ENCODE measurements at places on chromosomes 11 and 22.
A peak's percentile ranks its signal among the peaks of the same experiment; 100 is the strongest.

DNA sequence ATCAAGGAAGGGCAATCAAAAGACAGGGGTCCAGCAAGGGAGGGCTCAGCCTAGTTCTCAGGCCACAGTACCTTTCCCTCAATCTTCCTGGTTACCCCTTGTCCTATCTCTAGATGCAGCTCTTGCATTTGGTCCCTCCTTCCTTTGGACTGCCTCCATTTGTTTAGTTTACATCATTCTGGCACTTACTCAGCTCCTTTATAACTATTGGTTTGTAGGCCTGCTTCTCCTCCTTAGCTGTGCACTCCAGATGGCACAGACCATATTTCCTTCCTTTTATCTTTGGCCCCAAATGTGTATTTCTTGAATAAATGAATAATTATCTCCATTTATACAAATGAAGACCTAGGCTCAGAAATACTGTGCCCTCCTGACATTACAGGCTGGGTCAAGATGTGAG is 92.3 kb upstream of the AMOTL1 start:
- DNase-seq: no peak

- no peak for DNase-seq
Observed at GRCh38 chr11:12319461-12319951, 57.9 kb upstream of the PARVA start.

DNA sequence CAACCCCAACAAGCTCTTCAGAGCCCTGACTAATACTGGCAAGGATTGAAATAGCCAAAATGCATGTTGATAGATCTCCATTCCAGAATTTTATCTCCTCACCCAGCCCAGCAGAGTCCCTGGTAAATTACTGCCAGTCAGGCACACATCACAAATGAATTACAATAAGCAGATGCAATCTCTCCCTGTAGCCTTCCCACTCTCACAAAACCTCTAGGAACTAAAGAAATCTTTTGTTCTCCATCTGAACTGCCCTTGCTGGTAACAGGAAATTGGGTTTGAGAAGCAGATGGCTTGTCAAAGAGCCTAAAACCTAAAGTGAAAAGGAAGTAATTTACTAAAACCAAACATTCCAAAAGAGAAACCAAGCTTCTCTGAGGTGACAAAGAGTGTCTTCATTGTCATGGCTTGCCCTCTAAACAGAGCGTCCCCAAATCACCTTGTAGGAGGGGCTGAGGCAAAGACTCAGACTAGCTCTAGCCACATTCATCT is 59.5 kb downstream of the FAM168A start:
- no peak for DNase-seq

DNA sequence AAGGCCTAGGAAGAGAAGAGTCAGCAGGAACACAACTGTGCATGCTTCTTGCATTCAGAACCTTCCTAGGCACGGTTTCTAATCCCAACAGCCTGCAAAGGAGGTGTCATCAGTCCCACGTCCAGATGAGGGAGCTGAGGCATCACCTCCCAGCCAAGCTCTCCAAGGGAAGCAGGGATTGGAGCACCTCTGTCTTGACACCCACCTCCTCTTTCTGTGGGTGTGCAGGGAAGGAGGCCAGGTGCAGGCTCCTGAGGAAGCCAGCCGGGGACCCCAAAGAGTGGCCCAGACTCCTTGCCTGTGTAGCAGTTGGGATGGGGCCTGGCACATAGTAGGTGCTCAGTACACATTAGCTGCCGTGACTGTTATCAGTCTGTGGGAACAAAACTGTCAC is 2.0 kb downstream of the PNPLA5 start:
- no peak for DNase-seq

GRCh38 chr11:57097149-57097548 is 84.6 kb upstream of the LRRC55 start:
- DNase-seq: no peak

DNA sequence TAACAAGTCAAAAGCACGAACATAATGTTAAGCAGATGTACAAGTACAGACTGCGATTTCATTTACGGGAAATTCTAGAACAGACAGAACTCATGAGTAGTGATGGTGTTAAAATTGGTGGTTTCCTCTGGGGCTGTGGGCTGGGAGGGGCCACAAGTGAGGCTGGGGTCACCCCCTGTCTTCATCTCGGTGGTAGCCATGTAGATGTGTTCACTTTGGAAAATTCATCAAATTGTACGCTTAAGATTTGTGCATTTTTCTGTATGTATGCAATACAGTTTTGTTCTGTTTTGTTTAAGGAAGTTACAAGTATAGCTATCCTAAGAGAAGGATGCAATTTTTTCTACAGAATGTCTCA is 504 bp upstream of the ASCC2 start:
- no peak for DNase-seq

- DNase-seq: peak; percentile 19
Observed at GRCh38 chr11:38461751-38462150, 1863.7 kb upstream of the RAG2 start.

DNA sequence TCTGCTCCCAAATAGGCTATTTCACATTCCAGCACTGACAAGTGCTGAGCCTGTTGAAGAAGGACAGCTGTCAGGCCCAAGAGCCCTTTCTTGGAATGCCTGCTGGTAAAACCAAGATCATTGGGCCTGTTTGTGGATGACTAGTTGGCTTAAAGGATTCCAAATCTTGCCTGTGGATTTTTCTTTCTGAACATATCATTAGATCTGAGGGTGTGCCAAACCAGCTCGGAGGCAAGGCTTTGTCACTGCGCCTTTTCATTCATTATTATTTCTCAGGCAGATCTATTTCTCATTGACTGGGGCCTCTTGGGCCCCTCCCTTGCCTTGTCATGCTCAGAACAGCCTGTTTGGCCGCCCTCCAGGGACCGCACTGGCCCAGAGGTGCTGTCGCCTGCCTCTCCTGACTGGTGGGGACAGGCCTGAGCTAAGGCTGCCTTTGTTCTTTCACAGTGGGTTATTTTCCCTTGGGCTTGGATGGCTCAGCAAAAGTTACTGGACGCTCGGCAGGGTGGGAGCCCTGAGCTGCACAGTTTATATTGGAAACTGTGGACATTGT is 222.7 kb upstream of the SESN3 start:
- peak; percentile 54 for DNase-seq

- no peak for DNase-seq
Observed at GRCh38 chr22:42769574-42770447, 49.1 kb upstream of the A4GALT start.

GRCh38 chr11:2222451-2222850 is 47.9 kb downstream of the ASCL2 start:
- DNase-seq: no peak

DNA sequence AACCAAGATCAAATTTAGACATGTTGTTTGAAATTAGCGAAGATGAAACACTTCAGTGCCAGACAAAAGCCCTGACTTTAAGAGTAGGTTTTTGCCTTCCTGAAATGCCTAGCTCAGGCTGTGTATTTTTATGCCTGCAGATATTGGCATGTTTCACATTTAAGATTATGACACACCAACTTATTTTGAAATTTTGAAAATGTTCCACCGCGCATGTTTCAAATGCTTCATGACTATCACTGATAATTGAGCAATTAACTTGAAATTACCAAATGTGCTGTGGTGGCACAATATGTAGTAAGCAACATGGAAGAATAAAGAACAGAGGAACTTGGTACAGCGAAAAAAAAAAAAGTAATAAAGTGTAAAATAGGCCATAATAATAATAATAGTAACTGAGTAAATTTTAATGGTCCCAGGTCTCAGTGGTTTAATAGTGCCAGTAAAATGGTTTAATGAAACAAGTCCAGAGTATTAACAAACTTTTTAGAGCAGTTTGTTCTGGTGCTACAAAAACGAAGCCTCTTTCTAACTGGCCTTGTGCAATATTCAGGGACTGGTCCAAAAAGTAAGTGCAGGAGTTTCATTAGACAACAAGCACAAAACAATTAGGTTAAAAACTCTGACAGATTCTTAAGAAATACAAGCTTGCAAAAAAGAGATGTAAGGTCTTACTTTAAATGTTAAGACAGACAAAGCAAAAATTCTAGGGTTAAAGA is 112.5 kb upstream of the SOX6 start:
- no peak for DNase-seq

DNA sequence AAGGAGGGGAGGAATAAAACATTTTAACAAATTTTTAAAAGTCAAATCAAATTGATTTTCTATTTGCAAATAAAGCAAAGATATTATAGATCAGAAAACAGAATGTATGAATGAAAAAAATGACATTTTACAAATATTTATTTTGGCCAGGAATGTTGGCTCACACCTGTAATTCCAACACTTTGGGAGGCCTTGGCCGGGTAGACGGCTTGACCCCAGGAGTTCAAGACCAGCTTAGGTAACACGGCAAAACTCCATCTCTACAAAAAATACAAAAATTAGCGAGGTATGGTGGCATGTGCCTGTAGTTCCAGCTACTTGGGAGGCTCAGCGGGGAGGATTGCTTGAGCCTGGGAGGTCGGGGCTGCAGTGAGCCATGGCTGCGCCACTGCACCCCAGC is 18.2 kb downstream of the THAP12 start:
- DNase-seq: no peak

- no peak for DNase-seq
Observed at GRCh38 chr11:32563600-32563959, 20.1 kb upstream of the EIF3M start.

DNA sequence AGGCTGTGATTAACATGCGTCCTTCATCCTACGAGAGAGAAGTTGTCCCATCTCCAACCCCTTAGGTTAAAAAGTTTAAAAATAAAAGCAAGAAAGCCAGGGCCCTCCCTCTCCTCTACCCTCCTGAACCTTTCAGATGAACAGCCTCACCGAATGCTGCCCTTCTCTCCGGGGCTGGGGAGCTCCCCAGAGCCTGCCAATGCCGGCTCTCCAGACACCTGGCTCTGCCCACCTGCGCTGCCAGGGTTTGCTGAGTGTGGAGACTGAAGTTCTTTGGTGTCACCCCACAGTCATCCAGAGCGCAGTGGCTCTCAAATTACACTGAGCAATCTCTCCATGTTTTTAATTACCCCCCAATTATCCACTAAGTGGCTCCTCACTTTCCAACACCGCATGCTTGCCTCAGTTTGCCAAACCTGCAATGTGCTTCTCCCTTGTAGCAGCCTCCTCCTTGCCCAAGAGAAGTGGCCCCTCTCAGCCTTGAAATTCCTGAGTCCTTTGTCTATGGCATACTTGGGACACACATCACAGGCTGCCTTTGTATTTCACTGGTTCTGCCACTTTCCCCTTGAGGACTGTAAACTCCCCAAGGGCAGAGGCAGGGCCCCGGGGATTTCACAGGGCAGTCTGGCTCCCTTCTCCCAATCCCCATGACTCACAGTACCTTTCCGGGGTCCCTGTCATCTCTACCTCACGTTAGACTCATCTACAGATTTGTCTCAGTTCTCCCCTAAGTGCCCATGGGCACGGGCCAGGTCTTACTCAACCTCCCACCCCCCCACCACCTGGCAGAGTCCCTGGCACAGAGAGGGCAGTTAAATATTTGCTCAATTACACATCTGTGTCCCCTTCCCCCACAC is 2.0 kb downstream of the MYH9 start:
- DNase-seq: no peak

DNA sequence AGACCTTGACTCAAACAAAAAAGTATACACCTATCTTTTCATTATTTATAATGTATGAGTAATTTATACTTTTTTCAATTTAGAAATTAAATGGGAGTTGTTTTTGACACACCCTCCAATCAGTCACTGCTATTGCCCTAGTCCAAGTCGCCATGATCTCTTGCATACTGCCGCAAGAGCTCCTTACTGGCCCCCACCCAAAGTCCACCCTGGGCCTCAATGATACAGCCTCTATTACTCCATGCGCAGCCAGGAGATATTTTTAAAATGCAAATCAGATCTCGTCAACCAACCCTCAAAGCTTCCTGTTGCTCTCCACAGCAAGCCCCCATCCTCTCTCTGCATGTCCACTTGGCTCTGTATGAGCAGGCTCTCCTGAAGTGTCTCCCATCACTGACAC is 12.8 kb upstream of the LMO1 start:
- no peak for DNase-seq

GRCh38 chr11:131666617-131667016 is 296.2 kb downstream of the NTM start:
- no peak for DNase-seq

- no peak for DNase-seq
Observed at GRCh38 chr11:67668192-67668551, 6.3 kb downstream of the ALDH3B2 start.

- no peak for DNase-seq
Observed at GRCh38 chr11:78753297-78753696, 178.6 kb upstream of the NARS2 start.

DNA sequence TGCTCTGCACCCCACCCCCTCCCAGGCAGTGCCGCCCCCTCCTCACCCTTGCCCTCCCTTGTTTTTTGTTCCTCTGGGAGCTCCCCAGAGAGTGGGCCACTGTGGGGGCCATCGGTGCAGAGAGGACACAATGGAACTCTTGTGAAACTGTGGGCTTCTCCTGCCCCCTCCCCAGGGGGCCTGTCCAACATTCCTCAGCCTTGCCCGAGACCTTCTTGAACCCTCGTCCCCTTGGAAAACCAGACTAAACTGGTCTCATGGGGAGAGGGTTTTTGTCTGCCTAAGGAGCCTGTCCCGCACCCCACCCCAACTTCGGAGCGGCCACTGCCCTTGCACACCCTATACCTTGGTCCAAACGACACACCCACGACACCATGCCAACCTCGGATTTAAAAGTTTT is 72.2 kb downstream of the TSPAN18 start:
- peak; percentile 31 for DNase-seq

DNA sequence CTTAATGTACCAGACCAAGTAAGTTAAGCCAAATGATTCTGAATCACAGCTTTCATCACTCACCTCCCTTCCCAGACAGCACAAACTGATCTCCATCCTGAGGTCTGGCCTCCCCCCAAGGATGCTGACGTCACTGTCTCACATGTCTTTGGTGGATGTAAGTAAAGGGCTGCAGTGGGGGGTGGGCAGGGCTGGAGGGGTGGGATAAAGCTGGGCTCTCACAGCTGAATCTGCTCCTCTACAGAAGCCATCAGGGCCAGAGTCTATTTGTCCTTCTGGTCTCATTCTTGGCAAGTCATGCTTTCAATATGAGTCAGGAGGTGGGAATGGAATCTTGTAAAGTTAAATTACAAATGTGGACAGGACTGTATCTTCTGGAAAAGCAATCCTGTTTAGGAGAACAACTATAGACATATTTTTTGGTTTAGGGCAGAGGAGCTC is 32.7 kb downstream of the P4HA3 start:
- DNase-seq: peak; percentile 80

DNA sequence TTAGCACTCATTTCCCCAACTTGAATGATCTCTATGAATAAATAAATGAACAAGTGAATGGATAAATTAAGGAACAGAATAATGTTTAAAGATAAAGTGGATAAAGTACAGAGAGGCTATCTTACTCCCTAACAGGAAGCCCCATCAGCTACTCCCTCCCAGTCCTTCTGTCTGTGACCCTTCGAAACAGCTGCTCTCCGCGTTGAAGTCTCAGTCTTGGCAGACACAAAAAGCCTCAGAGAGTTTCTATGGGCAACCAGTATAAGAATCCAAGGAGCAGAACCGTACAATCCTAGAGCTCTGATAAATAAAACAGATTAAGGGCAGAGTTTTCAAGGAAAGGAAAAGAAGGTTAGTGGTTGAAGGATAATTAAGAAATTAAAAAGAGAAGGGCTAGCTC is 35.0 kb downstream of the GUCY1A2 start:
- peak; percentile 32 for DNase-seq

GRCh38 chr11:87430821-87431220 is 393.1 kb downstream of the TMEM135 start:
- no peak for DNase-seq

GRCh38 chr11:33172996-33173395 is 11.7 kb upstream of the CSTF3 start:
- no peak for DNase-seq
